ENCODE measurements at places on chromosomes 1 and 21.

DNA sequence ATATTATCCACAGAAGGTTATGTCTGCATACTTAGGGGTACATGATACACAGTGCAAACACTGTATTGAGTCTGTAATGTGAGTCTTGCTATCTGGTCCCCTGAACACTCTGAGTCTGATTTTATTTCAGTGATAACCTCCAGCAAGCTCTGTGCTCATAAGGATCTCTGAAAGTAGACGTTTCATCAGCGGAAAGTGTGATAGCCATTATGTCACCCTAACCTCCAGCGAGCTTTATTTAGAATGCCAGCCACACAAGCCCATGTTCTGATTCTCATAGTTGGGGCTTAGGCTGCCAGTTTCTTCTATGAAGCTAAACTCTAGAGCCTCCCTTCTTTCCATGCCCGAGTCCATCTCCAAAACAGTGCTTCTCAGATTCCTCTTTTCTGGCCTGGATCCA lies 3.3 kb downstream of the NR5A2 start:
- DNase-seq: no peak

GRCh38 chr1:232364654-232365382 lies 265.1 kb downstream of the SIPA1L2 start:
- DNase-seq: no peak

DNA sequence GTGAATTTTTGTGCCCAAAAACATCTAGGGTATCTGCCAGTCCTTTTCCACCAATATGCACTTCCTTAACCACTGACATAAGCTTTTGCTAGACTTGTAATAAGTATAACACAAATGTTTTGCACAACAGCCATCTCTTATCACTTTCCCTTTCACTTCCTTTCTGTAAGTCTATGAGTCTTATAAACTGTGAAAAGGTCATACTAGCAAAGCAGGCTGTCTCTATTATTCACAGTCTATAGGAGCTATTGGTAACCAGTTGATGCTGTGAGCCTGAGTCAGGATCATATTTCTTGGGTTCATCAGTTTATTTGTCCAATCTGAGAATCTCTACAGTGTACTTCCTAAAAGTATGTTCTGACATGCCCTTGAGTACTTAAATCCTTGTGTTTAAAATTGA lies 172.6 kb downstream of the CHRM3 start:
- no peak for DNase-seq

DNA sequence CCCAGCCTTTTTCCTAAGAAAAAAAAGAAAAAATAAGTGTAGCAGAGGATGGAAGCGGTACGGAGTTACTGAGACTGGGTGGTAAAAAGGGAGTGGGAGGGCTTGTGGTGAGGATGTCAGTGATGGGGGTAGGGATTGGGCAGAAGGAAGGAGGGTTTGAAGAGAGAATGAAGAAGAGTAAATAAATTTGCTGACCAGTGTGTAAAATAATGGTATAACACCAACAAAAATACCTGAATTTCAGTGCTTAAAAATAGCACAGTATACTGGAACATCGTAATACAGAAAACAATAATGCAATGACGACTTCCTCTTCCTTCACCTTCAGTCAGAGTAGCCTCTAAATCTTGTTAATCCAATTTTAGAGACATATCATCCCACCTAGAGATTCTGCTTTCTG lies 18.8 kb upstream of the SYPL2 start:
- DNase-seq: no peak

GRCh38 chr1:61221642-61222041 lies 139.3 kb downstream of the NFIA start:
- DNase-seq: no peak

DNA sequence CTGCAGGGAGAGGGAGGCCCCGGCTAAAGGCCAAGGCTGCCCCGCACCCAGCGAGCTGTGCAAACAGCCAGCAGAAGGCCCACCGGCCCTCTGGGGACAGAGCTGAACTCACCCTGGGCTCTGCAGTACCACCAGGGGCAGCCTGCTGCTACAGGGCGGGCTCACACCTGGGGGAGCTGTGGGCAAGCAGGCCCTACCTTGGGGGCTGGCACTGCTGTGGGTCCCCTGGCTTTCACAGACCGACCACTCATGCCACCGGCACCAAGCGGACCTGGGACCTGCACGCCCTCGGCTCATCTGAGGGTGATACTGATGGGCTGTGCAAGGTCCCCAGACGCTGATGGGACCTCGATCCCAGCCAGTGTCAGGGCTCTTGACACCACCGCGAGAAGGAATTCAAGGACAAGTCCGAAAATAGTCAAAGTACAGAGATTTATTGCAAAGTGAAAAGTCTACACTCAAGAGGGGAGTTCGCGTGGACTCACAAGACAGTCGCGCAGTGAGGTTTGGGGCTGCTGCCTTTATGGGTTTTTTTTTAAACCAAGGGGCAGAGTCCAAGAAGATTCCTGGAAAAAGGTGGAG lies 61.0 kb upstream of the ADARB1 start:
- DNase-seq: no peak

All from Jurkat, Clone E6-1 (cell line).